ENCODE measurements at places on chromosomes 12 and 14. TPM values are rescaled to one million over a fixed set of nuclear protein-coding genes. Genes with fewer than 3 reads are reported as not detected.

OR4K15 gene
- polyA plus RNA-seq = not detected

BHLHE41 gene
- not detected for polyA plus RNA-seq

GPR68 gene
- polyA plus RNA-seq = 3.0 TPM

RD3L gene
- not detected for polyA plus RNA-seq

IL31 gene
- polyA plus RNA-seq = not detected

SLC10A1 gene
- not detected for polyA plus RNA-seq

- DNase-seq = no peak
Observed at GRCh38 chr12:30839643-30840220, 85.0 kb upstream of the CAPRIN2 start.

DNA sequence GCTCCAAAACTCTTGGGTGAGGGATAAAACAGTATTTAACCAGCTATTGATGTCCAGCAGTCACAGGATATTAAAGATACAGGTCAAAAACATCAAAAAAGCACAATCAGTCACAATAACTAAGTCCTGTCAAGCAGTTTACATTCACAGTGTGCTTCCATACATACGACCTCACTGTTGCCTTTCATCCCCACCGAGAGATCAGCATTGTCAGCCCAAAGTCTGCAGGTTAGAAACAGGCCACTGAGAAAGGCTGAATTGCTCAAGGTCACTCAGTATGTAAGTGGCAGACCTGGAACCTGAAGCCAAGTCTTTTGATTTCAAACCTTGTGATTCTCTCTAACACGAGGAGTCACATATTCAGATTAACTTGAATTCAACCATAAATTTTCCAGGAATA is 124.9 kb downstream of the GXYLT1 start:
- no peak for DNase-seq

GRCh38 chr12:52884526-52885293 is 20.2 kb downstream of the KRT8 start:
- DNase-seq = peak; percentile 67

- DNase-seq = no peak
Observed at GRCh38 chr14:99724196-99724891, 40.2 kb downstream of the CYP46A1 start.

DNA sequence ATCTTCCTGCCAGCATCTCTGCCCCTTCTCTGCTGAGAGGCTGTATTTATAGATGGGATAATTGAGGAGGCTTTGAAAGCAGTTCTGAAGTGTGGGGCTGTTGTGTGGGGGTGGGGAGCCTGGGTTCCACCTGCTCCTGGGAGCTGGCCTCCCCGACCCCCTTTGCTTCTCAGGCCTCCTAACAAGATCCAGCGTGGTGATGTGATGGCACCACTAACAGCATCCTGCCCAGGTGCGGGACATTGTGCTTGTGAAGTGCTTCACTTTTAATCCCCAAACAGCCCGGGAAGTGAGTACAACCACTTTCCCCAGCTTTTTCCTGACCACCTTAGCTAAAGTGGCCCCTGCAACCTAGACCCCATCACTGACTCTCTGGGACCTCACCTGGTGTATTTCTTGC is 95.1 kb upstream of the NRXN3 start:
- DNase-seq = no peak

- DNase-seq = no peak
Observed at GRCh38 chr12:52539083-52539820, 13.7 kb downstream of the KRT71 start.

GRCh38 chr14:100007254-100007653 is 58.0 kb upstream of the EVL start:
- no peak for DNase-seq

- DNase-seq = no peak
Observed at GRCh38 chr12:2226641-2227040, 173.9 kb downstream of the CACNA1C start.

GRCh38 chr12:116266168-116266601 is 11.3 kb downstream of the MED13L start:
- no peak for DNase-seq

- DNase-seq = peak; percentile 57
Observed at GRCh38 chr12:46585854-46586621, 213.5 kb upstream of the SLC38A2 start.
